ENCODE measurements at places on chromosomes 12 and 14. TPM values are rescaled to one million over a fixed set of nuclear protein-coding genes. Genes with fewer than 3 reads are reported as not detected.

The DHRS4L2 gene
- 31.5 TPM for total RNA-seq

DNA sequence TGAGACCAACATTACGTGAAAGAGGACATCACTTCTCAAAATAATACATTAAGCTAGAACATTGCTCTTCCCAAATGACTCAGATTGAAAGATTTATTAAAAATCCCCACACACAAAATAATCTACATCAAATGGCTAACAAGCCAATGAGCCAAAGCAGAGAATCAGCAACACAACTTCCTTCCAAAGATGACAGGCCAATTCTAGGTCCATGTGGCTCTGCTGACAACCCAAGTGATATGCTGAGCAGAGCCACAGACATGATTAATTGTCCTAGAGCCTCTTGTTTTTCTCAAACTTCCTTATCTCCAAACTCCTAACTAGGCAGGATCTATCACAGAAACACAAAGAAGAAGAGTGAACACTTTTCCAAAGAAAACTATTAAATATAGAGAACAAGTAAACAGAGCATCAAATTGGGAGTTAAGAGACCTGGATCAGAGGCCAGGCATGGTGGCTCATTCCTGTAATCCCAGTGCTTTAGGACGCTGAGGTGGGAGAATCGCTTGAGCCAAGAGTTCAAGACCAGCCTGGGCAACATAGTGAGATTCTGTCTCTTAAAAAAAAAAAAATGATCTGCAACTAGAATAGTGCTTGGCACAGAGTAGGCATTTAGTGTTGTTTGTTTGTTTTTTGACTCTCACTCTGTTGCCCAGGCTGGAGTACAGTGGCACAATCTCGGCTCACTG is 38.5 kb downstream of the SENP1 start:
- DNase-seq, result no peak

DNA sequence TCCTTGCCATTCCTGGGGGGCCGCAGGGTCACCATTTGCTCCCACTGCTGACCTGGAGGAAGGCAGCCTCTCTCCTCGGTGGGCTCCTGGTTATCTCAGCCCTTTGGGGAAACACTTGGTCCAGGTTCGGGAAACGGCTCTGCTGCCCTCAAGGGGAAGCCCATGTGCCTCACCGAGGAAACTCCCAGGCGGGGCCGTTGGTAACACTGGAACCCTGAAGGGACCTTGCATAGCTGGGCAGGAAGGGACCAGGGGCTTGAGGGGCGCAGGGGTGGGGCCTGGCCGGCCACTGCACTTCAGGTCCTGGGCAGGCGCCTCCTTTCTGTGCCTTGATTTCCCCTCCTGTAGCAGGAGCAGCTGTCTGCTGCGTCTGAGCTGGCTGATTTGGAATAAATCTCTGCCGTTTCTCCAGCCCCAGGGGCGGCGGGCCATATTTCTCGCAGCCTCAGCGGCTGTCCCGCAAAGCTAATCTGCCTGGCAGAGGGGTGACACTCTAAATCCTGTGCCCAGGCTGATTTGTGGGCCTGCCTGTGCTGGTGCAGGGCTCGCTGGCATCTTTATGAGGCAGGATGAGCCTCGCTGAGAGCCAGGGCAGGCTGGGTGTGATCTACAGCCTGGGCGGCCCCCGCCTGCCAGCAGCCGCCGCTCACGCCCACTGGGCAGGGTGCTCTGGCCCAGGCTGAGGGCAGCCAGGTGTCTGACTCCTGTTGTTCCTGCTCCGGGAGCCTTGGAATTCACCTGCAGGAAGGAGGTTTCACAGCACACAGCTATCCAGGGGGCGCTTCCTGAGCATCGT is 49.7 kb downstream of the KIF26A start:
- DNase-seq, result no peak

The IFNG-AS1 gene
- total RNA-seq, result not detected

The FAM90A1 gene
- total RNA-seq, result not detected

DNA sequence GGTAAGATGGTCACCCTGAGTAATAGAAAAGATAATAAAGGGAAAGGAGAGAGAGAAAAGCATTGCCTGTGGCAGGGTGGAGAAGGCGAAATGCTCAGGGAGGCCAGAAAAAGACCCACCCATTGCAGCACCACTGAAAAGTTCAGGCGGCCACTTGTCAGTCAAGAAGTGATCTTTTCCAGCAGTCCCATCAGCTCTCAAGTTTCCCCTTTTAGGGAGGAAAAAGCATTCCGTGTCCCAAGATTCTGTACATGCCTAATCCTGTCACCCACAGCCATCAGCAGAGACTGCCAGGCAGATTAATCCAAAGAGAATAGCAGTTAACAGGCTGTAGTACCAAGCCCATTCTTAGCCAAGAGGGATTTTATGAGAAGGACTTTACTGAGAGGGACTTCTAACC is 11.9 kb downstream of the SLC38A1 start:
- DNase-seq, result no peak

The FBXO33 gene
- 16.0 TPM for total RNA-seq

The CTSG gene
- total RNA-seq, result not detected

The KRT4 gene
- not detected for total RNA-seq

GRCh38 chr14:97301931-97302559 is 504.9 kb downstream of the VRK1 start:
- DNase-seq, result no peak

- no peak for DNase-seq
Measured at GRCh38 chr14:53515276-53515675, 362.2 kb upstream of the DDHD1 start.

- DNase-seq, result no peak
Measured at GRCh38 chr14:81263777-81264410, 43.1 kb upstream of the GTF2A1 start.

GRCh38 chr14:94773655-94774343 is 3.9 kb upstream of the GSC start:
- DNase-seq, result no peak

Measured in HT1080 (cell line).